ENCODE measurements at places on chromosomes 16 and 17. TPM values are rescaled to one million over a fixed set of nuclear protein-coding genes. Genes with fewer than 3 reads are reported as not detected.

GRCh38 chr17:9880582-9880999 lies 24.5 kb downstream of the RCVRN start:
- DNase-seq = no peak

GRCh38 chr17:68819465-68819864 lies 135.7 kb downstream of the ABCA8 start:
- no peak for DNase-seq

GRCh38 chr17:13395346-13395745 lies 206.4 kb downstream of the HS3ST3A1 start:
- no peak for DNase-seq

- no peak for DNase-seq
Observed at GRCh38 chr16:56848955-56849689, 15.9 kb upstream of the SLC12A3 start.

GRCh38 chr16:28317040-28317880 lies 24.9 kb downstream of the SBK1 start:
- DNase-seq = no peak

Gene KRTAP1-3
- not detected for total RNA-seq

Gene OR3A3
- total RNA-seq = not detected

Gene KRT27
- not detected for total RNA-seq

Gene KRT20
- total RNA-seq = not detected

Gene GRB2
- 65.7 TPM for total RNA-seq
